NCI-H1930 (cell line): ENCODE measurements at places on chromosomes 6 and 20.
A peak's percentile ranks its signal among the peaks of the same experiment; 100 is the strongest.

- DNase-seq: no peak
These were observed 1.3 kb upstream of the OCSTAMP start for GRCh38 chr20:46551522-46552381.

GRCh38 chr6:112400282-112400681 is 53.2 kb downstream of the RFPL4B start:
- no peak for DNase-seq

- no peak for DNase-seq
These were observed 10.7 kb downstream of the ARID1B start for GRCh38 chr6:156787569-156788492.

DNA sequence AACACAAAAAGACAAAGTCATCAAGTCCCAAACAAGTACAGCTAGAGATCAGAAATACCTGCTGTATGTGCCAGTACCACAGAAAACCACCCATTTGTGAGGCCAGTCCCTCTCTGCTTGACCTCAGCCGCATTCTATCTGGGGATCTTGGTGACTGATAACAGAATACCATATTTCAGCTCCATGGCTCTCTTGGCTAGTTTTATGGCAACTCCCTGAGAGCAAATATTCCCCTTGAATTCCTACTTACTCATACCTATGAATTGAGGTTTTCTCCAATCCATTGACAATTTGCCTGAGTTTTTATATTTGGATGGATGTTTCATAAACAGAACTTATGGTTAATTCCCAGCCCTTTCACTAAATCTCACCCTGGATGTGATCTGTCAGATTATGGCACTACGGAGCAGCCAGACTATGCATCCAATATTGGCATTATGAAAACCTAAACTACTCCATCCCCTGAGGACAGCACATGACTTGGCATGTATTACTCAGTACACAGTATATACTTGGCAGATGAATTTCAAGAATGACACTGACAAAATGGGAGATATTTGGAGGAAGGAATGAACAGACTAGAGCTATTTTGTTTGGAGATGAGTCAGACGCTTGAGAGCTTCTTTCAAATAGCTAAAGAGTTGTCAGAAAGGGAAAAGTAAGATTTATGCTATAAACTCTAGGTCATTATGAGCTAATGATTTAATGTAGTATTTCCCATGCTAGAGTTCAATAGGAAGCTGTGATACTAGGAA is 95.7 kb downstream of the PRDM1 start:
- no peak for DNase-seq

GRCh38 chr6:43378631-43379030 is 9.2 kb upstream of the ZNF318 start:
- DNase-seq: no peak

DNA sequence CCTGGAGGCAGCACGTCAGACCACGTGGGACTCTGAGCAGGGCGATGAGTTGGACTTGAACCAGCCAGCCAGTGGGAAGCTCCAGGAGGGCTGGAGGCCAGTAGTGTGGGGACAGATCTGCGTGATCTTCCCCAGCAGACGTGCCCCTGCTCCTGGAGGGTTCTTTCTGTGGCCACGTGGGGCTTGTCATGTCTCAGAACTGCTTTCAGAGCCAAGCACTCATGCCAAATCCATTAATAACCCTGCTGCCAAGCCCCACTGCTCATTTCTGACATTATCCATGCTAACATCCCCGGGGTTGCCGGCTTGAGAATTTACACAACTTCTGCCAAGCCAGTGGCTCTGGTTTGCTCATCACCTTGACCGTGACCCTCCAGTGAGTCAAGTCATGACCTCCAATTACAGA is 38.3 kb downstream of the SIRPA start:
- DNase-seq: no peak

DNA sequence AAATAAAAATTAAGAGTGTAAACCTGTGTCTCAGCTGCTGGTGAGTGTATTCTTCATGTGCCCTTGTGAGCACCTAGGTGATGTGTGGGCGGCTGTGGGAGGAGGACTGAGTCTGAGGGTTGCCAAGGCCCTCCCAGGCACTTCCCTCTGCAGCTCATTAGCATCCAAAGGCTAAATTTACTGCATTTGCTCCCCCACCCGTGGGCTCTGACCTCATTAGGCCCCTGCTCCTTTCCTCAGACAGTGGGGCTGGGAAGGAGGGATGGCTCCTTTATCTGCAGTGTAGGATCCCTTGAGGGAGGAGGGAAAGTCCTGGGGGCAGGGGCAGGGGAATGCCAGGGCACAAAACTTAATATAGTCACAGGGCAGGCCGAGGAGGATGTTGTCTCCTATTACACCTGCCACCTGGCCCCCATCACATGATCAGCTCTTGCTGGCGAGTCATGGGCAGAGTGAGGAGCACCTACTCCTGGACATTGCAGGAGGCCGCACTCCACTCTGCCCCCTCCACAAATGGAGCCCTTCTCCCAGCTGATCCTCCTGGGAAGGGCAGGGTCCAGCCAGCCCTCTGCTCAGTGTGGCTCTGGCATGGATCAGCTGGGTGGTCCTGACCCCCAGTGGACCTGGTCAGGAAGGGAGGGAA is 133.2 kb downstream of the MRPL14 start:
- DNase-seq: no peak

- peak; percentile 78 for DNase-seq
These were observed 92.0 kb upstream of the TMEM181 start for GRCh38 chr6:158467923-158468322.

- DNase-seq: no peak
These were observed 21.2 kb downstream of the MRPS18A start for GRCh38 chr6:43666196-43666920.
